ENCODE measurements at places on chromosomes 3 and 15. TPM values are rescaled to one million over a fixed set of nuclear protein-coding genes. Genes with fewer than 3 reads are reported as not detected.

GRCh38 chr3:179182902-179183301 lies 34.7 kb downstream of the PIK3CA start:
- no peak for DNase-seq

GRCh38 chr3:88433568-88433967 lies 283.8 kb downstream of the C3orf38 start:
- DNase-seq: no peak

DNA sequence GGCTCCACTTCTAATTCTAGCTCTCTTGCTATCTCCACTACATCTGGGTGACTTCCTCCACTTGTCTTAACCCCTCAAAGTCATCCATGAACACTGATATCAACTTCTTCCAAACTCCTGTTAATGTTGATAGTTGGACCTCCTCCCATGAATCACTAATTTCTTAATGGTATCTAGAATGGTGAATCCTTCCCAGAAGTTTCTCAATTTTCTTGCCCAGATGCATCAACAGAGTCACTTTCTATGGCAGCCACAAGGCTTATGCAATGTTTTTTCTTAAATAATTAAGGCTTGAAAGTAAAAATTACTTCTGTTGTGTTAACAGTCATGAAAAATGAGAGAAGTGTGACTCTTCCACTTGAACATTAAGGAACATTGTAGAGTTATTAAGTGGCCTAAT lies 164.3 kb downstream of the PCCB start:
- DNase-seq: no peak

Gene ZNF662
- total RNA-seq: 6.3 TPM

Gene PLA2G4E
- total RNA-seq: not detected

Gene PLA2G4F
- 0.72 TPM for total RNA-seq

Data from epithelial cell of proximal tubule (primary cell).